Upper lobe of left lung (tissue), 6 donors: ENCODE measurements at places on chromosomes 2 and 18.

GRCh38 chr2:218011653-218012040, 8.9 kb upstream of the TNS1 start:
- DNase-seq = no peak

- DNase-seq = no peak
Measured at GRCh38 chr2:210003359-210003758, 921 bp downstream of the RPE start.

DNA sequence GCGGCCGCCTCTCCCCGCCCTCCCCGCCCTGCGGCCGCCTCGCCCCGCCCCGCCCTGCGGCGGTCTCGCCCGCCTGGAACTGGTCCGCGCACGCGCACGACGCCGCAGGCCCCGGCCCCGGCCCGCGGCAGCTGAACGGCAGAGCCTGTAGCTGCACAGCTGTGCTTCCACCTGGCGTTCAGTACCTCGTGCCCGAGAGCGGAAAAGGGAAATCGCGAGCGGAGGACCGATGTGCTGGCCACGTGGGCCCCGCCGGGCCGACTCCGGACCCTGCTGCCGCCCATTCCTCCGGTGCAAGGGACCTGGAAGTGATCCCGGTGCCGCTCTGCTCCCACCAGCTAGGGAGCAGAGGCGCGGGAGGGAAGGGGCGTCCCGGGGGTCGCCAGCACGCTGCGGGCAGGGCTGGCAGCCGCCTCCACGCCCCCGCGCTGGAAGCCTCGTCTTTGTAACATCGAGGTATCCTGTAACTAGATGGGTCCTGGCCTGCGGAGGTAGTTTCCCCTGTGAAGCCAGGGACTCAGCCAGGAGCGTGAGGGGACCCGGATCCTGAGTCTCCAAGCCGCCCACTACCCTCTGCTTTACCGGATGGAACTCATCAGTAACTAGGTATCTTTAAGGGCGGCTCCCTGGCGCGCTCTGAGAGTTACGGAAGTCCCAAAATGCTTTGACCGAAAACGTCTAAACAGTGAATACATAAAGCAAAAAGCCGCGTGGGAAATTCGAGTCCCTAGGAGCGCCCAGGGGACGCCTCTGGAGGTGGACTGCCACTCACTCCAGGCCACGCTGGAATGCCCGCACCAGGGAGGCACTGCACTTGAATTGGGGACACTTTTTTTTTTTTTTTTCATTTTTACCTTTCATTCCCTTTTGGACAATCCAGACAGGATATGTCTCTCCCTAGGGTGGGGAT, 704 bp upstream of the ODC1 start:
- DNase-seq = peak; percentile 92

DNA sequence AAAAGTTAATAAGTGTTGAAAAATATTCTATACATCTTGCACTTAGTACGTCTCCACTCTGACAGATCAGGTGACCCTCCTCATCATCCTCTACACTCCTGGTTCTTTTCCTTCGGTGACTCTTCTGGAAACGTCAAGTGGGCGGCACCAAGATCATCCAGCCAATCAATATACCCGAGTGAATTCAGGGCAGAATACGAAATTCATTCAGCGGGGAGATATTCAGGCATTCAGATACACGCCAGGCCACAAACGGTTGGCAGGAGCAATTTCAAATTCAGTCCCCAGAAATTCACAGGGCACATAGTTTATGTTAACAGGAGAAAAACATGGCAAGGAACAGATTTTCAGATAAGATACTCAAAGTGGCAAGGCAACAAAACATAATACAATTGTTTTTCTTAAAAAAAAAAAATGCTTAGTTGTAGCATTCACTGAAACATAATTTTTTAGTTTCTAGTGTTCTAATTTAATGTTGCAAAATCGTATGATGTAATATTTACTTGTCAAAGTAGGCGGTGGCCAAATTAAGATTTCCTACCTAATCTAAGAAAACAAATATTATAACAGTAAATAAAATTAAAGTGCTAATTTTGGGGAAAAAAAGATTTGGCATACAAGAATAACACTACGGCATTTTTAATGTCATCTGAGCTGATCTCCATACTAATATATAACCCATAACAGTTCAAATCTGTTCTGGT, 4.2 kb downstream of the CLK1 start:
- DNase-seq = no peak

DNA sequence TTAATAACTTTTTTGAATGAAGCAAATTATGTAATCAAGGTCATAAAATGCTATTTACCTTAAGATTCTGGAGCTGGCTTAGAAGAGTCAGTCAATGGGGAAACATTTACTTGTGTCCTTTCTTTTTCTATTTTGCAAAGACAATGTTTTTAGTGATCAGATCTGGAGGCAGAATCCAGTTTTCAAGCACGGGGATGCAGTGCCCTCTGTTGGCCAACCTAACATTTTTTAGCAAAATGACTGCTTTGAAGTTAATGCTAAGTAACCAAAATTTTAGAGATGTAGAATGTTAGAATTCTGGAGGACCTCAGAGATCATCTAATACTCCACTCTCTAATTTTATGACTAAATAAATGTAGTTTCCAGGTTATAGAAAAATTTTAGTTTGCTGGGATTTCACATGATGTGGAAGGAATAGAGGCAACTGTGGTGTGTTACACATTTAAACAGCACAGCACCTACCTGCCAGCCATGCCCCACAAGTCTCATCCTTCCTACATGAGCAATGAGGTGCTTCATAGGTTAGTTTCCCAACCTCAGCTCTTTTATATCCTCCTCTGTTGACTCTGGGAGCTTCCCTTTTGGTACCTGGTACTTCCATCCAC, 23.6 kb upstream of the SLC9A4 start:
- DNase-seq = no peak

DNA sequence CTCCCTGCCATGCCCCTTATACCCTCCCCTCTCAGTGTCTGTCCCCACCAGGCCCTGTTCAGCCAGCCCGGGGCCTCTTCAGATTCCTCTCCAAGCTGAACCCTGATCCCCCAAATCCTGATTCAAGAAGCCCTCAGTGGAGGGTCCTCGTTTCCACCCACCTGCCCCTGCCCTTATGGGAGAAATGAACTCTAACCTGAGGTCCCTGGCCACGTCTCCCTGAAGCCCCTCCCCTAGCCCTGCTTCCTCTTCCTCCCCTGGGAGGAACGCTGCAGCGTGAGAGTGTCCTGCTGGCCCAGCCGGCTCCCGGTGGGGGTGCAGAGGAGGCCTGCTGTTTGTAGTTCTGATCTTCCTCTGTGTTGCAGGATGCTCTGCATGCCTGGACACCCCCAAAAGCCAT, 56.7 kb upstream of the GLI2 start:
- no peak for DNase-seq

GRCh38 chr2:18930971-18931370, 341.6 kb upstream of the NT5C1B start:
- no peak for DNase-seq

DNA sequence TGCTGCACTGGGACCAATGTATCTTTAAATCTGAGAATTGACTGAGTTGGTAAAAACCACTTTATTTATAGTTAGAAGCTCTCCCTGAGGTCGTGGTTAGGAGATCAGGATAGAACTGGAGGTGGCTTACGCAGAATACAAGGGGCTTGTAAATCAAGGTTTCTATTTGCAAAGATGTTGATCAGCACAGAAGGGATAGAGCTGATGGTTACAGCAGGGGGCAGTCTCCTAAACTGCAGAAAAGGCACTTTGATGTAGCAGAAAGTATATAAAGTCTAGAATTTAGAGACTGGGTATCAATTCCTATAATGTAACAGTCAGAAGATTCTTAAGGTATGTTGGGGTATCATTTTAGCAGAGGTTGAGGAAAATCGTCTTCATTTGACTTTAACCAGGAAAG, 25.2 kb upstream of the ACVR1 start:
- no peak for DNase-seq

DNA sequence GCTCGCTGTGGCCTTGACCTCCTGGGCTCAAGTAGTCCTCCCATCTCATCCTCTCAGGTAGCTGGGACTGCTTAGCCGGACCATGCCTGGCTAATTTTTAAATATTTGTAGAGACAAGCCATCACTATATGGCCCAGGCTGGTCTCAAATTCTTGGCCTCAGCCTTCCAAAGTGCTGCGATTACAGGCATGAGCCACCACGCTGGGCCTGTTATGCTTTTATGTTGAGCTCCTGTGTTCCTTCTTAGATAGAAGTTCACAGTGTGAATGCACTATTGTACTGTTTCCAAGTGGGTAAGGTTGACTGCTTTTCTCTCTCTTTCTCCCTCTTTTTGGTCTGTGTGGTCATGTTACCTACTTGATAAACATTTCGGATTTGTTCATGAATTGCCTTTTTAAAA, 61.9 kb downstream of the SMCHD1 start:
- no peak for DNase-seq

DNA sequence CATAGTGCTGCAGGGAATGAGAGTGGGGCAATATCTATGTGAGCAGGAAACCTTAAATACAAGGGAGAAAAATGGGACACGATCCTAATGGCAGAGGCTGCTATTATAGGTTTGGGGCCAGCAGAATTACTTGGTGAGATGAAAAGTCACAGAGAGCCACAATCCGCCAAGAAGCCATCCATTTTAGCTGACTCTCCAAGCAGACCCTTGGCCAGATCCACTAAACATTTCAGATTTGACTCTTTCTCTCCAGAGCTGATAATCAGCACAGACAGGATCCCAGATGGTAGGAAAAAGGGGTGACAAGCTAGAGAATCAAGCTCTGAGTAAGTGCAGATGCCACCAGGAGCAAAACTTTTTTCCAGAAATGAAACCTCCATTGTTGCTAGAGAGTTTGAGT, 61.5 kb downstream of the MAPK4 start:
- no peak for DNase-seq

- DNase-seq = no peak
Measured at GRCh38 chr2:20222014-20222768, 2.7 kb downstream of the SDC1 start.

- DNase-seq = no peak
Measured at GRCh38 chr2:173388795-173389194, 34.1 kb downstream of the CDCA7 start.

DNA sequence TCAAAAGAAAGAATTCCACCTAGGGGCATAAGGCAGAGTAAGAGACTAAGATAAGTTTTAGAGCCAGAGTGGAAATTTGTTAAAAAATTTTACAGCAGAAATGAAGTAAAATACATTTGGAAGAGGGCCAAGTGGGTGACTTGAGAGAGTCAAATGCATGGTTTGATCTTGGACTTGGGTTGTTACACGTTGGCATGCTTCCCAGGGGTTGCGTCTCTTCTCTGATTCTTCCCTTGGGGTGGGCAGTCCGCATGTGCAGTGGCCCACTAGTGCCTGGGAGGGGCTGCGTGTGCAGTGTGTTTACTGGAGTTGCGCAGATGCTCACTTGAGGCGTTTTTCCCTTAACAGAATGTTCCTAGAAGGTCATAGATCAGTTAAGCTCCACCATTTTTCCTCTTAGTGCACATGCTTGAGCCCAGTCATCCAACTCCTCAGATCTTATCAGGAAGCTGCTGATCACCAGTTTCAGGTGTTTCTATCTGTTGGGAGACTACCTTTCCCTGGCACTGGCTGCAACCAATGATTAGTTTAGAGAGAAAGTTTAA, 13.1 kb downstream of the SEH1L start:
- DNase-seq = no peak

DNA sequence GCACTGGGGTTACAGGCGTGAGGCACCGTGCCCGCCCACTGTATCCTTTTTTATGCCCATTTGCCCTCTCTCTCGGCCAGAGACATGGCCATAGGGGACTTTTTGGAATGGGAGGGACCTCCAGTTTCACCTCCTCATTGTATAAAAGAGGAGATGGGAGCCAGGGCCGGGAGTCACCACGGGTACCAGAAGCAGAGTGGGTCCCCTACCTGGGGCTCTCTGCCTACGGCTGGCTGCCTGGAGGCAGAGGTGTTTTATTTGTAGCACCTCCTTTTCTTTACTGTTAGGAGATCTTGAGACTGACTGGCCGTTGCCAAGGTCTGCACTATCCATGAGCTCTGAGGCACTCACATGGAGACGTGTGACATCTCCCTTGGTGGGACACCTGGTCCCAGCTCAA, 162.8 kb downstream of the LDLRAD4 start:
- DNase-seq = peak; percentile 10

DNA sequence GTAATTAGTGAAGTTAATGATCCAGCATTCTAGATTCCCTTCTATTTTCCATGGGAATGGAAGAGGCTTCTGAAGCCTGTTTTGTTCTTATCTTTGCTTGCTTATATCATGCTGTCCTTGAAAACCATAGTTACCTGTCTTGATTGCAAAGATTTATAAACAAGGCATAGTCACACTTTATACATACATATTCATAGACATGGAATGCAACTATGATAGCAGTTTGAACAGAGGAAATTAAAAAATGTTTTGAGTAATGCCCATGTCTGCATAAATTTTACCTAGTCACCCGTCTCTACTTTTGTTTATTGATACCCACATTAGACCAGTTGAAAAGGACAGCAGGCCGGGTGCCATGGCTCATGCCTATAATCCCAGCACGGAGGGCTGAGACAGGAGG, 289.0 kb downstream of the PTPRM start:
- DNase-seq = no peak

DNA sequence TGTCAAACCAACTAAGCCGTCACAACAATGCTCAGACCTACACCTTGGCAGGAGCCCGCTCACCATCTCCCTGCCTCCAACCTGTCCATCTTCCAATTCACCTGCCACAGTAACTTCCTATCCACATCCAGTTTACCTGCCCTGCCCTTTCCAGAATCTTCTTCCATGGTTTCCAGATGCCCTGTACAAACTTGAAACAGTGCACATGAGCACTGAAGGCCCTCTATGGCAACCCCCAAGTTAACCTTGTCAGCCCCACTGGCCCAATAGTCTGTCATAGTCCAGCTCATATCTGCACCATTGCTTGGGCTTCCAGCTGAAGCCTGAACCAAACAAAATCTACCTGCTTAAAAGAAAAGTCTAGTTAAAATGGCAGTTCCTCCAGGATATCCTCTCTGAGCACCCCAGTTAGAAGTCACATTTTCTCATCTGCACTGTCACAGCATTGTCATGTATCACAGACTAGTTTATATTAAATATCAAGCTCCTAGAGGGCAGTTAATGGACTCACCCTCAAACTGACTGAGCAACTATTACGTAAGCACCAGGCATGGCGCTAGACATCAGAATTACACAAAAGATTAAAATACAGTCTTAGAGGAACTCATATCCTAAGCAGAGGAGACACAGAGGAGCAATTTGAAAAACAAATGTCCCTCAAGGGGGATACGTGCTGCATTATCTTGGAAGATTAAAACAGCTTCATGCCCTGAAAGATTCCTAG, 11.6 kb downstream of the NFE2L2 start:
- DNase-seq = no peak

- DNase-seq = no peak
Measured at GRCh38 chr18:31232775-31233424, 70.2 kb upstream of the DSC1 start.

DNA sequence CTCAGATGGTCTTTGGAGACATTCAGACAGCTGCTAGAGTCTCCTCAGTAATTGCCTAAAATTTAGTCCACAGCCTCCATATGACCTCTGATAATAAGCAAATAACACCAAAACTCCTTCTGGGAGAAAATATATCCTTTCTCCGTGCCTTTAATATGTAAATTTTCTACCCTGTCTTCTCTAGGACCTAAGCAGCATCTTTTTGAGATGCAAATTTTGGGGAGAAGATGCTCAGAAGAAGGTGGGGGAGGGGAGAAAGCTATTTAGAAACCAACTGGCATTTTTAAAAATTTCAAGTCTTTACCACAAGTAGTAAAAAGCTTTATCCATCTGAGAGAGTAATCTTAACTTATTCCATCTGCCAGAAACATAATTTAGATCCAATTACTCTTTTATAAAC, 120.4 kb upstream of the MSH6 start:
- no peak for DNase-seq
